ENCODE measurements at places on chromosomes 11 and 22.
A peak's percentile ranks its signal among the peaks of the same experiment; 100 is the strongest.

DNA sequence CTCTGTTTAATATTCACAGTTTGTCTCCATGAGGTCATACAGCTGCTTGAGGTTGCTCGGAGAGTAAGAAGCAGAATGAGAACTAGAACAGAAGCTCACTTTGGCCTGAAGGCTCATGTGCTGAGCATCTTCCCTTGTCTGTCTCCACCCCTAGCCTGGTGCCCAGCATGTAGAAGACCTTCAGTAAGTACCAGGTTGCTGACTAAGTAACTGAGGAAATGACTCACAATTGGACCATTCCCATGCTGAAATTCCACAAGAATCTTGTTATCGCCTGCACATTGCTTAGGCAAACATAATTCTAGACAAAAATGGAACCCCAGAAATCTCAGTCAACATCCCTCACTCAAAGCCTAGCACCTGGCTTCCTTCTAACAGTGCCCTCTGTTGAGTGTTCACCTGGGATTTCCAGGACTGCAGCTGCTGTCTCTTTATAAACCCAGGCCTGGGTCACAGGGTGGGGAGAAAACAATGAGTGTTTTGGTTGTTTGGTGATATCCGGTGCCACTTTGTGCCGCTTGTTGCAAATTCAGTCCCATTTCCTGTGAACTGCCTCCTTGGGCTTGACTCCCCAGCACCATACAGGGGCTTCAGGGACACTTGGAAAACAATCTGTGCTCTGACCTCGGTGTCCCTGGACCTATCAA is 406.8 kb downstream of the ETS1 start:
- peak; percentile 27 for DNase-seq

DNA sequence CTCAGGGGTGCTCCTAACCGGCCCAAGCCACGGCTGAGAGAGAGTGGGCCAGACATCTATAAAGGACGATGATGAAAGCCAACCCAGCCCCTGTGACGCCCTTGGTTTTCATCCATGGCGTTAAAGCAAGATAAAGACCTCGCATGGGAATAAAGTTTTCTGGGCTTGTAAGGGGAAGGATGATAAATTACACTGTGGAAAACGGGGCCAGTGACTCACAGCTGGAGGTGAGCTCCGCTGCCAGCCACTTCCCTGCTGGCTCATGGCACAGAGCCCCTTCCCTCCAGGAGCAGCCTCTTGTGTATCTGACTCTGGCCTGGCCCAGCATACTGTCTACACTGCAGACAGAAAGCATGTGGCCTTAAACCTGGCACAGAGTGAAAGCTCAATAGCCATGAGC is 503.2 kb upstream of the B3GAT1 start:
- DNase-seq: peak; percentile 11

- no peak for DNase-seq
These were observed 364.0 kb downstream of the GRM5 start for GRCh38 chr11:88701816-88702215.

DNA sequence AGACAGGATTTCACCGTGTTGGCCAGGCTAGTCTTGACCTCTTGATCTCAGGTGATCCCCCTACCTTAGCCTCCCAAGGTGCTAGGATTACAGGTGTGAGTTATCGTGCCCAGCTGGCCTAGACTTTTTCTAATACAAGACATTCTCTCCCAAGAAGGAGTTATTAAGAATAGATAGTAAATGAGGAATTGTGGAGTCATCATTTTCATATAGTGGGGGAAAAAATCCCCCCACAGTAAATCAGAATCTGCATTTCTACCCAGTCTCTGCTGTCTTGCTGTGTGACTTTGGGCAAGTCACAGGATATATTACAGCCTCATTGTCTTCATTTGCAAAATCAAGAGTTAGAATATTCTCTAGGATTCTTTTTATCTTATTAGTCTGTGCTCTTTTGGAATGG is 21.6 kb downstream of the SLC6A5 start:
- no peak for DNase-seq

- no peak for DNase-seq
These were observed 27.3 kb downstream of the MRTFA start for GRCh38 chr22:40609216-40609615.

- DNase-seq: no peak
These were observed 9.0 kb upstream of the CHRM1 start for GRCh38 chr11:62930157-62930556.

DNA sequence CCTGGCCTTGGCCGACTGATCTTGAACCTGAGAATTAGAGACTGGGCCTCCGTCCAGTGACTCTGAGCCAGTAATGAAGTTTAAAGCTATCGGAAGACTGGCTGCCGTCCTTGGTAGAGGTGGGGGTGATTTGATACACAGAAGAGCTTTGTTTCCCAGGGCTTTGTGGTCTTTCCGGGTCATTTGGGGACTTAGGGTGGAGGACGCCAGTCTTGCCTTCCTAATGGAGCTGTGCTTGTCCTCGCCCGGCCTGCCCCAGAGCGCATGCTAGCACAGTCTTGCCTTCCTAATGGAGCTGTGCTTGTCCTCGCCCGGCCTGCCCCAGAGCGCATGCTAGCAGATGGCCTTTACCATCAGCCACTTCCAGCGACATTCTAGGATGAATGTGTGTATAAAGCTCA is 65.8 kb downstream of the ST3GAL4 start:
- DNase-seq: no peak

GRCh38 chr11:114082415-114082748 is 22.9 kb downstream of the ZBTB16 start:
- no peak for DNase-seq

DNA sequence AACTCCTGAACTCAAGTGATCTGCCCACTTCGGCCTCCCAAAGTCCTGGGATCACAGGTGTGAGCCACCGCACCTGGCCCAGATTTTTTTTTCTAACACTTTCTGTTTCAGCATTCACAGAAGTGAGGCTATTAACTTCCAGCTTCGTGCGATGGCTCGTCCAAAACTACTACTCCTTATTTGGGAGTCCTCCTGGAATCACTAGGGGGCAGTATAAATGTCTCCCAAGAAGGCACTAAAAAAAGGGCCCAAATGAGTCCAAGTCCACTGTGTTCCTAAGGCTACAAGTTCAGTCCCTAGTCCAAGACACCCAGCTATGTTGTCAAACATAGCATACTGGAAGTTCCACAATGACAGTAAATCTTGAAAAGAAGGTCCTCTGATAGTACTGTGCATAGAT is 63.2 kb upstream of the BIRC3 start:
- no peak for DNase-seq

DNA sequence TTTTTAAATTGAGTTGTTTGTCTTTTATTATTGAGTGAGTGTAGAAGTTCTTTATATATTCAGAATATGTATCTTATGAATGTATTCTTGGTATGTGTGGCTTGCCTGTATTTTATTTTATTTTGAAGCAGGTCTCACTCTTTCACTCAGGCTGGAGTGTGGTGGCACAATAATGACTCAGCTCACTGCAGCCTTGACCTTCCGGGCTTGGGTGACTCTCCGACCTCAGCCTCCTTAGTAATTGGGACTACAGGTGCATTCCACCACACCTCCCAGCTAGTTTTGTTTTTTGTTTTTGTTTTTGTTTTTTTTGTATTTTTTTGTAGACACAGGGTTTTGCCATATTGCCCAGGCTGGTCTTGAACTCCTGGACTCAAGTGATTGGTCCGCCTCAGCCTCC is 24.5 kb upstream of the MPPED2 start:
- no peak for DNase-seq

DNA sequence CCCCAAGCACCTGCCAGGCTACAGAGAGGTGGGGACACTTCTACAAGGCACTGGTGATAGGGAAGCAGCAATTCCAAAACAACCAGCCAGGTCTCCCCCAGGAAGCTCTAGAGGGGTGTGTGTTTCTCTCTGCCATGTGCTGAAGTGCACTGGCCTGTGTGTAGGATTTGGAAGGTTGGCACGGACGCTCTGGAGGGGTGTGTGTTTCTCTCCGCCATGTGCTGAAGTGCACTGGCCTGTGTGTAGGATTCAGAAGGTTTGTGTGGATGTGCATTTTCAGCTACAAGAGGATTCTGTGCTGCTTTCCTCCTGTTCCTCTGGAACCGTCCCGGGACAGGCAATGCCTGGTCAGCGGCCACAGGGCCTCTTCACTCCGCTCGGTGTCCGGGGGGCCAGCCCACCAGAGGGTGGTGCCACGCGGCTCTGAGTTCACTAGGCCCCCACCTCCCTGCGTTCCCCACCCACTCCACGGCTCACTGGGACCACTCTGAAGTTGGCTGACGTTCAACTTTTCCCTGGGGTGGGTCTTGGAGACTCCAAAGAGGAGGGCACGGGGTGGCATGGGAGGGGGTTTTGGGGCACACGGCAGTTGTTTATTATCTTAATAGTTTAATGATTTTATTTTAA is 552.8 kb downstream of the BRD1 start:
- no peak for DNase-seq

DNA sequence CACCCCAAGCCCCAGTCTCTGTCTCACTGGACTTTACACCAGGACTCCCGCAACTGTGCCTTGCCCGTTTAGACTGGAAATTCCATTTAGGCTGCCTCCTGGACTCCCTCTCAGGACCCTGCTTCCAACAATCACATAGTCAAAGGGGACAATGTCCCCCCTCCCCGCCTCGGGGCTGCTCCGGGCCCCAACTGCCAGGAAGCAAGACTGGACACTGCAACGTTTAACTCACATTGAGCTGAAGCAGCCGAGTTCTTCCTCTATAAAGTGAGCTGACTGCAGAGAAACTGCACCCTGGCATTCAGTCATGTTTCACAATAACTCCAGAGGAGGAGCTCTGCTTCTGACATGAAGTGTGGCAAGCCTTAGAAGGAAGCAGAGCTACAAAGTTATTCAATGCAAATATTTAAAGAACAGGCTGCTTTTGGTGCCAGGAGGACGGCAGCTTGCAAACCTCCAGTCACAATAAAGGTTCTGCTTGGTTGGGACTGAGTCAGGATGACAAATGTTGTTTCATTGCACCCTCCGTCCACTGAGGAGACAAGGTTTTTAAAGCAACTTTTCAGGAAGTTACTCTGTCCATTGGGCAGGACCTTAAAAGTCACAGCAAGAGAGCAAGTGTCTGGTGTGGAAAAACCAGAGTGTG is 19.9 kb downstream of the PACSIN2 start:
- no peak for DNase-seq

DNA sequence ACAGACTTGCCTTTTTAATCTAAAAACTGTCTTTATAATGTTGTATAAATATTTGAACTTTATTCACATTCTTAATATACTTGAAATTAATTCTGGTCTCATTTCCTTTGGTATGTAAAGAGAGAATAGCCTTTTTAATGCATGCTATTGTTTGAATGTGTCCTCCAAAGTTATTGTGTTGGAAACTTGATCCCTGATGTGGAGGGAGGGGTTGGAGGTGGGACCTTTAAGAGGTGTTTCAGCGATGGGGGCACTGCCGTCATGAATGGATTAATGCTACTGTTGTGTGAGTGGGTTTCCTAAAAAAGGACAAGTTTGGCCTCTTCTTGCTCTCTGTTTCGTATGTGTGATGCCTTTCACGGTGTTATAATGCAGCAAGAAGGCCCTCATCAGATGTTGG is 131.7 kb downstream of the DDX10 start:
- no peak for DNase-seq

DNA sequence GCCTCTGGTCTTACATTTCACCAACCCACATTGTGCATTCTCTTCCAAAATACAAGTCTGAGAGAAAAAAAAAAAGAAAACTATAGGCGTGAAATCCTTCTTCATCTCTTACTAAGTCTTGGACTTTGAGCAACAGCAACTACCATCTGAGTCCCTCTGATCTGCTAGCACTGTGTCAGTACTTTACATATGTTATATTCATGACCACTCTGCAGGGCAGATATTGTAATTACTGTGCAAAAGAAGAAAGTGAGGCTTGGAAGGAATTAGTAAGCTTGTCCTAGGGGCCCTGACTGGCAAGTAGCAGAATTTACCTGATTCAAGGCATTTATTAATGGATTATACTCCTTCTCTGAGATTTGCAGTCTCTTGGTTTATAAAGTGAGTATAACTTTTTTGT is 52.7 kb upstream of the EED start:
- DNase-seq: no peak

GRCh38 chr11:16295592-16295991 is 60.8 kb downstream of the SOX6 start:
- no peak for DNase-seq

DNA sequence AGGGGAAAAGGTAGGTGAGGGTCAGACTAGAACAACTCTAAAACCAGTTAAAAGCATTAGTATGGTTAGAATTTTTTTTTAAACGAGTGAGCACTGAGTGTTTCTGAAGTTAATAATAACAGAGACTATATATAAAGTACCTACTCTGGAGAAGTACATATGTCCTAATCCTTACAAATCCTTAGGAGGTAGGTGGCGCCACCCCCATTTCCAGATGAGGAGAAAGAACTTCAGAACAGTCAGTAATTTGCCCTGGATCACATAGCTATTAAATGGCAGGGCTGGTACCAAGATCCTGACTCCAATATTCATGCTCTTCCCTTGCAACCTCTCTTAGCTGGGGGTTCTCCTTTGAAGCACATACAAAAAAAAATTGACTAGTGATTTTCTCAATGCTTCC is 80.5 kb downstream of the CLPB start:
- DNase-seq: peak; percentile 19

- DNase-seq: no peak
These were observed 428.0 kb downstream of the TBC1D22A start for GRCh38 chr22:47190276-47190956.

GRCh38 chr11:1837171-1838076 is 1.4 kb upstream of the TNNI2 start:
- peak; percentile 34 for DNase-seq

DNA sequence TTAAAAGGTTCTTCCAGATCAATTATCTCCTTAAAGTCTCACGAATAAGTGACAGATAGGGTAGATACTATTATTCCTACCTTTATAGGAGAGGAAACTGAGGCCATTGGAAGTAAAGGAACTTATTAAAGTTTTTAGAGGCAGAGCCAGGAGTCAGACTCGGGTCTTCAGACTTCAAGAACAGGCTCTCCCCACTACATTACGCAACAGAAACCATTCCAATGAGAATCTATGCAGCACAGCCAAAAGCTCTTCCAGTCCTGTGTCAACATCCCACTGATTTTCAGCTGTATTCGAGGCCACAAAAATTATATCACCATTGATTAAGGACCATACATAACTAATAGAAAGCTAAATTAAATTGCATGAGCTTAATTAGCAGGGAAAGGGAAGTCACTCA is 77.4 kb downstream of the RELT start:
- no peak for DNase-seq

- no peak for DNase-seq
These were observed 11.4 kb upstream of the DGCR8 start for GRCh38 chr22:20068640-20069039.

DNA sequence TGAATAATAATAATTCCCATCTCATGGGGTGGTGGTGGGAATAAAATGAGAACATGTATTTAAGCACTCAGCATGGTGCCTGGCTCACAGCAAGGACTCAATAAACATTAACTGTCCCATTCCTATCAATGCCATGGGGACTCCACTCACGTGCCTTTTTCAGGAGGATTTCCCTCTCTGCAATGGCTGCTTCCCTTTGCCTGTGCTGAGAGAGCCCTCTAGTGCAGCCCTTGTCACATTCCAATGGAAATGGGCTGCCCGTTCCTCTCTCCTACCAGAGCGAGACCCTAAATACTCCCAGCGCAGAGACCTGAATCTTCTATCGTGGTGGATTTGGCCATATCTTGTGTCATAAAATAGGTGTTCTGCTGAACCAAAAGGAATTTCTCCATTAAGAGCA is 621.5 kb upstream of the B3GAT1 start:
- peak; percentile 56 for DNase-seq

- no peak for DNase-seq
These were observed 50.4 kb downstream of the GDPD4 start for GRCh38 chr11:77250881-77251640.

- peak; percentile 12 for DNase-seq
These were observed 258.9 kb downstream of the BUD13 start for GRCh38 chr11:116513894-116514293.

GRCh38 chr11:36365907-36366306 is 69.8 kb downstream of the PRR5L start:
- no peak for DNase-seq
